C1 segment of cervical spinal cord (tissue), 14 donors: ENCODE measurements at places on chromosomes 7 and 10.

- no peak for DNase-seq
These were observed 123.8 kb upstream of the PDSS1 start for GRCh38 chr10:26573674-26574073.

- no peak for DNase-seq
These were observed 654.1 kb downstream of the INHBA start for GRCh38 chr7:41048771-41049170.

GRCh38 chr10:14487488-14487883 lies 156.8 kb upstream of the FRMD4A start:
- DNase-seq: no peak

GRCh38 chr10:17257466-17258321 lies 29.7 kb downstream of the VIM start:
- peak; percentile 16 for DNase-seq

- no peak for DNase-seq
These were observed 106.3 kb downstream of the NKX6-2 start for GRCh38 chr10:132679640-132680039.

DNA sequence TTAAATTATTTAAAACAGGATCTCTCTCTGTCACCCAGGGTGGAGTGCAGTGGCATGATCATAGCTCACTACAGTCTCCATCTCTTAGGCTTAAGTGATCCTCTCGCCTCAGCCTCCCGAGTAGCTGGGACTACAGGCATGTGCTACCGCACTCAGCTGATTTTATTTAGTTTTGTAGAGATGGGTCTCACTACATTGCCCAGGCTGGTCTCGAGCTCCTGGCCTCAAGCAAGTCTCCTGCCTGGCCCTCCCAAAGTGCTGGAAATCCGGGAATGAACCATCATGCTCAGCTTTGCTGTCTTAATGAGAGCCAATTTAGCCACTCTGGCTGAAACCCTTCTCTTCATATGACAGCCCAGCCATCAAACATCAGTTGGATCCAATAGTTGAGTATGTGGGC lies 53.3 kb upstream of the NRP1 start:
- DNase-seq: no peak

DNA sequence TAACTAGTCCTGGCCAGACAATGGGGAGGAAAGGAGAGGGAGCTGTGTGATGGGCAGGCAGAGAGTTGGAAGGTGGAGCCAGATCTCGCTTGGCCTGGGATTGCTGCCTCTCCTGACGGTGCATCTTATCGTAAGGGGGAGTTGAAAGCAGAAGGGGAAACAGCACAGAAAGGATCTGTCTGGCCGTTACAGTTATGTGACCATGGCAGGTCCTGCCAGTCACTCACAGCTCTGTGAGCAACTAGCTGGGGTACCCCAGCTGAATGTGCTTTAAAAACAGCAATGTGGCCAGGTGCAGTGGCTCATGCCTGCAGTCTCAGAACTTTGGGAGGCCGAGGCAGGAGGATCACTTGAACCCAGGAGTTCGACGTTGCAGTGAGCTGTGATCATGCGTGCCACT lies 8.1 kb downstream of the BLVRA start:
- DNase-seq: no peak

DNA sequence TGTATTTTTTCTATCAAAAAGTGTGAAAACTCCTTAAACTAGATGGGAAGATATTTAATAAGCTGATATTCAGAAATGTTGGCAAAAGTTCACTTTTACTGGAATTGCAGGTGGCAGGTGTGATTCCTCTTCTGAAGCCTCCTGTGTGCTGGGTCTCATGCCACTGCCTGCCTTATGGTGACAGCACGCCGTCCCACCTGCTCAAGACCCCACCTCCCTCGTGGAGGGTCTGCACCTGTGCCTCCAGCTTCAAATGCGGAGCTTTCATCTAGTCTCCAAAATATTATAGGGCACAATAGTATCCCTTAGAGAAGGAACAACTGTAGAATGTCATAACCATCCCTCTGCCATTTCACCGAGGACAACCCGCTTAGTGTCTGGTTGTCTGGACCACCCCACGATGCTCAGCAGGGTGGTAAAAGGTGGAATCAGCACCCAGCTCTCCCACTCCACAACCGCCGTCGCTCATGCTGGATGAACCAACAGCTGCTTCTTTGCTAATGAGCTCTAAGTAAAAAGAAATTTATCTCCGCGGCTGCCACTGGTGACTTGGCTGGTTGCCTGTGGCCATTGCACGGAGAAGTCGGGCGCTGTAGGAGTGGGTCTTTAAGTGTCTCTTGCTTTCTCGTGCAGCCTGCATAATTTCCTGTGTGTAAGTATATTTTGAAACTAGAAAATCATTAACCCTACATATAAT lies 119.3 kb upstream of the TCERG1L start:
- DNase-seq: no peak

- DNase-seq: no peak
These were observed 9.4 kb upstream of the IRF5 start for GRCh38 chr7:128928159-128928813.

- DNase-seq: no peak
These were observed 107.4 kb downstream of the SEMA3D start for GRCh38 chr7:85079434-85079833.

GRCh38 chr10:118112543-118113125 lies 65.9 kb upstream of the RAB11FIP2 start:
- DNase-seq: no peak

GRCh38 chr7:38335492-38336147 lies 62.2 kb upstream of the TARP start:
- peak; percentile 55 for DNase-seq

GRCh38 chr10:47357911-47358310 lies 9.7 kb downstream of the RBP3 start:
- DNase-seq: no peak

DNA sequence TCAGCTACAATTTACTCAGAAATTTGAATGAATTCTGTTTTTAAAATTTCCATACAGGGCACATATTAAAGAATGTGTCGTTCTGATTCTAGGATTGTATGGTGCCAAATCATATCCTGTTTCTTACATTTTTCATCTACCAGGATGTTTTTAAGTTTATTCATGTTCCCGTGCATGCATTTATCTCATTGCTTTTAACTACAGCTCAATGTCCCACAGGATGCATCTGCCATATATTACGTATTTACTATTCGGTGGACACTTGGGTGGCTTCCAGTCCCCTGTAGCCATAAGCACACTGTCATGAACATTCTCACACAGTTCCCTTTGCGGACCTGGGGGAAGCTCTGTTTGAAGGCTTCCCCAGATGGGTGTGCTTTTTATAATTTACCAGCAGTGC lies 122.3 kb downstream of the CCDC71L start:
- DNase-seq: no peak

GRCh38 chr7:66877577-66878300 lies 43.3 kb upstream of the TMEM248 start:
- no peak for DNase-seq

GRCh38 chr7:115637128-115637527 lies 393.4 kb downstream of the TFEC start:
- no peak for DNase-seq

GRCh38 chr7:152366662-152367061 lies 69.1 kb downstream of the KMT2C start:
- no peak for DNase-seq

DNA sequence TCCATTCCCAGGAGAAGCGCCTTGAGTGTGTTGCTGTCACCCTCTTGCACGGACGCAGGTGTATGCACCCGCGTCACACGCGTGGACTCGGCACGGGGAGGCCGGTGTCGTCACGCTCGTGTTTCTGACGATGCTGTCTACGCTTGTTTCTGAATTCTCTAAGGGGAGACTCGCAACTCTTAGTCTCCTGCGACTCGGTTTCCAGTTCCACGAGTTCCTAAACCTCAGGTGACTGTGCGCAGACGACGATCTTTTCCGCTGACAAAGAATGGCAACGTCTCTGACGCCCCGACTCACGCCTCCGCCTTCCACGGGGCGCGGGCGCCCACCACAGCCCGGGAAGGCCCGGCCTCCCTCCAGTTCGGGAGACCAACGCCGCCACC lies 579 bp downstream of the IDI1 start:
- DNase-seq: no peak

- no peak for DNase-seq
These were observed 2.8 kb upstream of the GALNT17 start for GRCh38 chr7:71129126-71129525.

DNA sequence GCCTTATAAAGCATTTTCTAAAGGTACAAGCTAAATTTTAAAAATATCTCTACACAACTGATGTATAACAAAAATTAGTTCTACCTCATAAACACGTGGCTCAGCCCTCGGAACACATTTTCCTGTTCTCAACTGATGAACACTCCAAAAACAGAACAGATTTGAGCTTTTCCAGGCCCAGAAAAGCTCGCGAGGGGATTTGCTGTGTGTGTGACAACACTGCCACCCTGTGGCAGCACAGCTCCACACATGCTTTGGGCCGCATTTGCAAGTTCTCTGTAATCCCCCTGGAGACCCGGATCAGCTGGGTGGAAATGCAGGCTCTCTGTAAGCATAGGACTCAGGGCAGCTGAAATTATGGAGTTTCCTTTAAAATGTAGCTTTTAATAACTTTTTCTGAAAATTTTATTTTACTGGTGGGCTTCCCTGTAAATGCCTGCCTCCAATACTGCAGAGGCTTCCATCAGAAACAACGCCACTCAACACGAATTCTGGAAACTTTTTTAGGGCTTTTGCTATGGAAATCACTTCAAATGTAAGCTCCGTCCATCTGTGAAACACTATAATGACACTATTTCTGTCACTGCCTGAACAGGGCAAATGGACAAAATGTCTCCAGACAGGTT lies 155.5 kb downstream of the COBL start:
- peak; percentile 54 for DNase-seq

DNA sequence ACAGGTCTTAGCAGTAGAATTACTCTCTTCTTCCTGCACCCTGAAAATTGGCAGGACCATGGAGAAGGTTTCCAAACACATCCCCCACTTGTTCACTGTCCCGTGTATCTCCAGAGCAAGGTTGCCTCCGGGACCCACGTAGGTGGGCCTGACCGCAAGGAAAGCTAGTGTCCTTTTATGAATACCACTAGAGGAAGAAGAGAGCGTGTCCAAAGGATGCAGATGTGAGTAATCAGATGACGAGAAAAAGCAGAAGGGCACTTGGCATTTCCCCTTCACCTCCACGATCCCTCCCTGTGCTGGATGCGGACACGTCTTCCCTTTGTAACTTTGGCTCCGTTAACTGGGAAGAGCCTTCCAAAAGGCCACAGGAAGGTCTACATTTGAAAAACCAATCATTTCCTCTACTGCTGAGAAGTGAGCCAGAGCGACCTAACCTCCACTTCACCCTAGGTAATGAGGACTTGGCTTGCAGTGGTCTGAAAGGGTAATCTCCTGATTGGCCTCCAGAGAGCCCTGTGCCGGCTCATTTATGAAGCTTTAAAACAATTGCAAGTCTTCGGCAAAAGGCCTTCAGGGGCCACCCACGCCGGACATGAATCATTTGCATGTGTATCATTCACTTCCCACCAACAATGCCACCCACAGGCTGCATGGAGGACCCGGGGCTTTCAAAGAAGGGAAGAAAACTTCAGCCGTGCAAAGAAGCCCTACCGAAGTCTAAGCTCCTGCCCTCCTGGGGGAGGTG lies 55.4 kb downstream of the LYZL1 start:
- no peak for DNase-seq

DNA sequence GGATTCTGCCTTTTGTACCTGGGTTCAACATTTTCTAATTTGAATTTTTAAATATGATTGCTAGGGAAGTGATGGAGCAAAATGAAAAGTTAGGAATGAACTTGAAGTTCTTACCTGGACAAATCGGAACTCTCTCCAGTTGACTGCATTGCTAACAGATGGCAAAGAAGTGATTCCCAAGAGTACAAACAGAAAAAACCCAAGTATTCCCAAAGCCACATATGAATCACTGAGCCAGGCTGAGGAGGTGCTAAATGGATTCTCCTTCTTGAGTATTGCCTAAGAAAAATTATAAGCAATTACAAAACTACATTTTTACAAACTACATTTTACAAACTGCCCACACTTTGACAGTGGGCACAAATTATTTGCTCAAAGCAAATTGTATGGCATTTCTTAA lies 25.9 kb downstream of the STEAP4 start:
- DNase-seq: no peak
